ENCODE measurements at places on chromosomes 13 and 19.

DNA sequence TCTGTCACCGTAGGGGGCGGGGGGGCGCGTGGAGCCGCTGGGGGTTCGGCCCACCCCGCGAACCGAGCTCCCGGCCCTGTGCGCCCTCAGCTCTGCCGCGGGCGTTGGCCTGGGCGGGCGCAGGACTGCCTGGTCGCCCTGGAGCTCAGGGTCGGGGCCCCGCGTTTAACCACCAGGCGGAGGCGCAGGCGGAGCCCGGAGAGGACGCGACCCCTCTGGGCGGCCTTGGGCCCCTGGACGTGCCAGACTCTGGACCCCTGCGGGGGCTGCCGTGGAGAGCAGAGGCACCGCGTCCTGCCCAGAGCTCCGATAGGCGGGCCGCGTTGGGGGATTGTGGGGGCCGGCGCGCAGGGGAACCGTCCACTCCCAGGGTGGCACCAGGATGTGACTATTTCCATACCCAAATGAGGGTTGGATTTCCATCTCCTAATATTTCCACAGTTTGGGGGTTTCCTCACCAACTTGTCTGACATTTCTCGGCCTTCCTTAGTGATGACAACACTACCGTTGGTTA, 13.0 kb upstream of the USP29 start:
- no peak for DNase-seq

DNA sequence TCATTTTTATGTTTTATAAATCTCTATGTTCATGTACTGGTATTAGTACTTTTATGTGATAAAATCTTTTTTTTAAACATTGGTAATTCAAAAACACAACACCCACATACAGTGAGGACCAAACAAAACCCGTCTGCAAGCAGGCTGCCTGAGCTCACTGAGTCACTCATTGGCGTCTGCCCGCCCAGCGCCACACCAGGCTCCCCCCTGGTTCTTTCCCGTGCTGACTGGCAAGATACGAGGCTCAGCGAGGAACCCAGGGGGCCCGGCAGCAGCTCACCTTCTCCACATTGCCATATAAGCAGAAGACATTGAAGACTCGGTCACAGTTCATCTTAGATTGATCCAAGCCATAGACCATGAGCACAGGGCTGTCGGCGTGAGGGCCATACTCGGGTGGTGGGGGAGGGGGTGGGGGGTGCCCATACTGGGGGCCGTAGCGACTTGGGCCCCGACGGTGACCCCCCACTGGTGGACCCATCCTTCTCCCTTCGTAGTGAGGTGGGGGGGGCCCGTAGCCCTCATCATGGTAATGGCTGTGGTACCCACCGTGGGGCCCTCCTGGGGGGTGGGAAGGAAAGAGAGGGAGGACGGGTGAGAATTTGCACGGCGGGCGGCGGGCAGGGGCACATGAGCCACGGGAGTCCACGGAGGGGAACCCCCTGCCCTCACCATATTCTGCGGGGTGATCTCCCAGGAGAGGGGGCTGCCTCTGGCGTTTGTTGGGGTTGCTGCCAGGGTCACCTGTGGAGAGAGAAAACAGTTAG, 8.4 kb upstream of the ECH1 start:
- DNase-seq: peak; percentile 63

- DNase-seq: no peak
Measured at GRCh38 chr13:69243366-69243765, 864.3 kb upstream of the ATXN8OS start.

DNA sequence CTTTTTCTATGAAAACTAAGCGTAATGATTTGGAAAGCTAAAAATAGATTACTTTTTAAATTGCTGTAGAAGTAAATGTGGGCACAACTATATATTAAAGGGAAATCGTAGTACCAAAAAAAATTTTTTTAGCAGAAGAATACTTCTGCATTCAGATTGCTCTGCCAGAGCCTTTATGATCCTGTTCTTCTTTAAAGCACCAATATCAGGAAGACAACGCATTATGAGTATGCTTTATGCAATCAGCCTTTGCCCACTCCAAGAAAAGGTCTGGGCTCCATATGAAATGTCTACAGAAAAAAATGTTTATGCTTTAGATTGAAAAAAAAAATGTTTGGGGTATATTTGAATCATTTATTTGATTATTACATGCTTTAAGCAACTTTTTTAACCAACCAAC, 137.4 kb downstream of the DIAPH3 start:
- DNase-seq: no peak

DNA sequence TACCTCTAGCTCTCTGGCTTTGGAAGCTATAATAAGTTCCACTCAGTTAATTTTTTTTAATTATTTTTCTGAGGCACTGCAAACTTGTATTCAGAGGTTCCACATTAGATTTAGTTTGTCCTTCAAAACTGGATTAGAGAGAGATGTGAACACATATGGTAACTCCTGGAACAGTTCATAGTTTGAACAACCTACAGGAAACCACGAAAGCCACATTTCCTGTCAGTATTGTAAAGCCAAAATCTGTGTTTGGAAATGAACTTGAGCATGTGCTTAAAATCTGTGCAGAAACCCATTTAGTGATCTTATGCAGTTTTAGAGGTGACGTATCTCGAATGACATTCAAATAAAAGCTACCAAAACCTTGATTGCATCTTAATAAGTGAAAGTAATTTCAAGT, 1952.0 kb downstream of the OLFM4 start:
- no peak for DNase-seq

DNA sequence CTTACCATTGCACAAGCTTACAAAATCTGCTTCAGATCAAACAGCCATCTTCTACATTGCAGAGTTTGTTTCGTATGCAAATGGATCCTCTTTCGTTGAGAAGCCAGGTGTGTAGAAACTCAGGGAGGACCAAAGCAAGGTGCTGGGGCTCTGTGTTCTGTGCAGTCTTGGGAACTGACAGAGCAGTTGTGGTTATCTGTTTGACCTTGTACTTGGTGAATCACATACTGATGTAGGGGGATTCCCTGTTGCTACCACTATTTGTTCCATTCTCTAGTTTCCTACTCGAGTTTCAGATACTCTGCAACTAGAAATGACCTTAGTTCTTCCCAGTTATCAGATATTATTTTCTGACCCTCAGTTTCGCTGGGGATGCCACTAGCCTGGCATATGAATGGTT, 95.2 kb upstream of the CLDN10 start:
- DNase-seq: no peak

Measured in BE2C (cell line).